ENCODE measurements at places on chromosomes 5 and 9. TPM values are rescaled to one million over a fixed set of nuclear protein-coding genes. Genes with fewer than 3 reads are reported as not detected.

Gene RANBP3L
- not detected for total RNA-seq

Gene PLAC8L1
- total RNA-seq = 0.29 TPM

Gene SRA1
- total RNA-seq = 23.5 TPM

Gene SPRY4
- 30.2 TPM for total RNA-seq

Gene PPP1R26
- total RNA-seq = 17.0 TPM

Gene STKLD1
- total RNA-seq = 0.33 TPM

Gene NRARP
- total RNA-seq = 64.3 TPM

Gene SPINK6
- total RNA-seq = not detected

Gene PFN3
- total RNA-seq = not detected

Gene PPP3R2
- not detected for total RNA-seq

Gene LHX3
- not detected for total RNA-seq

Gene CACFD1
- total RNA-seq = 4.9 TPM

Gene CDH9
- not detected for total RNA-seq

Gene SH3GL2
- under 0.01 TPM for total RNA-seq

Gene SCGB3A2
- total RNA-seq = not detected
